ENCODE measurements at places on chromosomes 1 and 21. TPM values are rescaled to one million over a fixed set of nuclear protein-coding genes. Genes with fewer than 3 reads are reported as not detected.

Gene PCAT6
- total RNA-seq, result not detected

Gene SYT14
- total RNA-seq, result not detected

Gene OLIG2
- not detected for total RNA-seq

Gene TGFBR3
- total RNA-seq, result 225 TPM

Gene ARHGEF16
- not detected for total RNA-seq

DNA sequence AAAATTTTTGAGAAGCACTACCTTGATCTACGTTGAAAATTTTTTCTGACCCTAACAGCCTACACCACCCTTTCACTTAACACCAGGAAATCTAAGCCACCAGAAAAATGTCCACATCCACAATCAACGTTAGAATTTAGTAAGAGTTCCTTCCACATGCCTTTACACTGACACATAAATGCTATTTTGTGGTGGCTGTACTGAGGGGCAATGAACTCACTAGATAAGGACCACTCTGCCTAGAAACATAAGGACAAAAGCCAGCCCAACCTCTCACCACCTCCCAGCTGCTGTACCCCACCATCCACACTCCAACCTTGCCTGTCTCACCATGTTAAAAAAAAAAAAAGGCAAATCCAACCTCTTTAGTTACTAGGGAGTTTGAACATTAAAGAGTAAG lies 29.8 kb downstream of the PARP1 start:
- DNase-seq, result no peak

DNA sequence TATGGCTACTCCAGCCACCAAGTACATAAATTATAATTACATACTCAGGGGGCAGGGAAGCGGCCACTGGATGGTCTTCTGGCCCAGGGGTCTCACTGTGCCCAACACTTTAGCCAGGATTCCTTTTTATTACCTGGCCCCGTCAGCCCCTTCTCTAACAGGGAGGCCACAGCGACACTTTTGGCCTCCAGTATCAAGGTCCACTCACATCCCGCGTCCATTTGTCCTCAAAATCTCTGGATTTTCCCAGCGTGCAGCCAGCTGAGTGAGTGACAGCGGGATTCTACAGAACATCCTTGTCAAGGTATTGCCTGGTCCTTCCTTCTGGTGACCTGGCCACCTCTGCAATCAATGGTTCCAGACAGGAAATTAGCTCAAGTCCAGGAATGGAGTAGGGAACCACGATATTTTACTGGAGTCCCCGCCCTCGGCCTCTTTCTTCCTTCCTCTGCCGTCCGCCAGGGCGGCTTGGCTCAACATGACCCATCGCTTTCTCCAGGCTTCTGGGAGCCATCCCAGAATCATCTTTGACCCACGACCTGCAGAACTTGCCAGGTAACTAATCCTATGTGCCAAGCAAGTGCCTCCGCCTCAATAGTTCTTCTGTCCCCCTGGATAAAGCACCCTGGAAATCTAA lies 2.7 kb upstream of the COL6A2 start:
- no peak for DNase-seq

GRCh38 chr1:84367219-84367618 lies 31.1 kb upstream of the DNASE2B start:
- no peak for DNase-seq

- no peak for DNase-seq
Measured at GRCh38 chr1:77888081-77888780, at the start of gene NEXN. TSS of gene NEXN (plus strand) at chr1:77888624. CDS start at chr1:77916107, 27,483 bp downstream.

GRCh38 chr21:36792505-36792967 lies 93.6 kb downstream of the SIM2 start:
- DNase-seq, result no peak

DNA sequence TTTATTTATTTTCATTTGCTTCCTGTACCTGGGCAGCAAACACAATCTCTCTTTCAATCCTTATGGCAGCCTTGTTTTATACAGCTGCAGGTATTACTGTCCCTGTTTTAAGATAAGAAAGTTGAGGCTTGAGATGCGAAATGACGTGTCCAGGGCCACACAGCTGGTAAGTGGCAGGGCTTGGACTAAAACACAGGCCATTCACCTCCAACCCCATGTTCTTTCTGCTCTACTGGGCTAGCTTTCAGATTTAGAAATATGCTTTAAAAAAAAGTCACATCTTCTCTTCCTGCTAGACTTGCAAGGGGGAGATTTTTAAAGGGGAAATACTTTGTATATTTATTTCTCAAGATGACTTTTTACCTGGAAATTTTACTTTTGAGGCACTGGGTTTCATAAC lies 62.8 kb downstream of the CNST start:
- DNase-seq, result no peak

GRCh38 chr1:181083842-181084605 lies 4.5 kb upstream of the IER5 start:
- DNase-seq, result peak; percentile 84

DNA sequence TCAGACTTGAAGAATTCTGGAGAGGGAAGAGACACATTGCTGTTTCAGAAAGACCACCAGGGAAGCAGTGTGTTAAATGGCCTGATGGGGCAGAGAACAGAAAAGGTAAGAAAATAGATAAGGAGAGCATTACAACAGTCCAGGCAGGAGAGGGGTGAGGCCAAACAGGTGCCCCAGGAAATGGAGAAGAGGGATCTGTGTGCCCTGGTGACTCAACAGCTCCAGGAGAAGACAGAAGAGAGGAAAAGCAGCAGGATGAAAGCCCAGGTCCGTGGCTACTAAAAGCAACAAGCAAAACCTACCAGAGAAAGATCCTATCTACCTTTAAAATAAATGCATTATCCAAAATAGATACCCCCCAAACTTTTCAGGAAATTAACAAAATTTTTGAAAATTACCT lies 9.2 kb downstream of the TP53BP2 start:
- DNase-seq, result no peak

DNA sequence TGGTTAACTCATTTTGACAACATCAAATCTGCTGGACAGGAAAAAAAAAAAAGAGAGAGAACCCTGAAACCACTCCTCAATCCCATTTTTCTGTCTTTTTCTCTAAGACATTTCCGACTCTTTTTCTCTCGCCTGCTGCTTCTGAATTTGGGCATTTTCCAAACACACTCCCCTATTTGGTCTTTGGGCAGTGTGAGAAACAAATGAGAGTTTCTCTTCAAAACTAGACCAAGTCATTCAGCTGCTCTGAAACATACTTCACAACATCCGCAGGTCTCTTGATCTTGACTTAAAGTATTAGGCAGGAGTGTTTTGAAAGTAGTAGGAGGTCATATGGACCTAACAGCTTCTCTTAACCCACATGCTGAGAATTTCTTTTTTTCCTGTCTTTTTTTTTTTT lies 364.8 kb upstream of the ESRRG start:
- no peak for DNase-seq

GRCh38 chr1:201749059-201749690 lies 79.8 kb upstream of the IPO9 start:
- DNase-seq, result no peak

GRCh38 chr1:186143481-186143880 lies 231.6 kb downstream of the TPR start:
- no peak for DNase-seq

GRCh38 chr1:208423526-208423925 lies 179.3 kb upstream of the PLXNA2 start:
- DNase-seq, result no peak

DNA sequence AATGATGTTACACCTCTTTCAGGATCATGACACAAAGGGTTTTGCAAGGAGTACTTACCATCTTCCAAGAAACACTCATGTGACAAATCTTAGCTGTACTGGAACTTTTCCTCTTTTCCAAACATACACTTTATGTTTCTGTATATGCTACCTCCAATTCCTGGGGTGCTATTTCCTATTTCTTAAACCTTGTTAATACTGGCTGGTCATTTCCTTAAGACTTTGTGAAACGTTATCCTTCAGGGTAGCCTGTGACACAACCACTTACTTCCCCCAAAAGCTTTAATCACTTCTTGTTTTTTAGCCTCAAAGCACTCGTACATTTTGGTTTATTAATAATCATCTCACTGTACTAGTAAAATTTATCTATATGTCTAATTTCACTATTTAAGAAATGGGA lies 39.4 kb downstream of the OR10Z1 start:
- DNase-seq, result no peak

GRCh38 chr1:104196136-104196535 lies 446.4 kb downstream of the AMY1C start:
- no peak for DNase-seq

DNA sequence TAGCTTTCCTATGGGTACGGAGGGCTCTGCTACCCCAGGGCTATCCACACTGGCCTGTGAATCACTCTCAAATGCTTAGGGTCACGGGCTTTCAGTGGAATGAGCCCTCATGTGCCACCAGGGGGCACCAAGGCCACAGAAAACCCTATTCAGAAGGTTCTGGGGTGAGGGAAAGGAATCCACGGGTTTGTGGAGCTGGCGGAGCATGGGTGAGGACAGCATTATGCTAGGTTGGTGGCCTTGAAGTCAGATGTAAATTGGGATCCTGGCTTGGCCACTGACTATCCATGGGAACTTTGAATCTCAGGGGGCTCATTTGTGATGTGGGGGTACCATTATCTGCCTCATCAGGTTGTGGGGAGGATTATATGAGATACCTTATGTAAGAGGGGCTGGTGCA lies 5.1 kb upstream of the LAMTOR5 start:
- peak; percentile 78 for DNase-seq

DNA sequence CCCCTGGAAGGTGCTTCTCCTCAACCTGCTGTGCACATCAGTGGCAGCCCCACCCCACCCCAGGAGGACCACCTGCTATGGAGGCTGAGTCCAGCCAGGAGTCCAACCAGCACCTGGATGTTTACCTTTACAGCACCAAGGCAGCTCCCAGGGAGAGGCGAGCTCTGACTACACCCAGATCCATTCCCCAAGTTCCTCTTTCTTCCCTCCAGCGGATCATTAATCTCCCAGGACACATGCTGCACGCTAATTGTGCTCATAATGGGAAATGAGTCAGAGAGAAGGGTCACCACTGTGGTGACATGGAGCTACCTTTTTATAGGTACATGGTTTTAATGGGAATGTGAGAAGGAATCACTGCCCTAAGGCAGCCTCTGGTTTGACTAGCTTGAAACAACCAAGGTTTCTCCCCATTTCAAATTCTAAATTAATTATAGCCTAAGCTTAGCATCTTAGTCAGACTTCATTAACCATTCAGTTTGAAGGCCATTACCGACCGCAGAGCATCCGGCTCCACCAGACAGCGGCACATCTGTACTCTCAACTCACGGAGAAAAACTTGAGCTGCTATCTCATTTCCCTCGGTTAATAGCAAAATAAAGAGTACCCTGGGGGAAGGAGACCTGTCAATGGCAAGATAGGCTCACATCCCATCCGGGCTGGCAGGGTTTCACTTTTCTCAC lies 173.1 kb upstream of the GALNT2 start:
- DNase-seq, result no peak

DNA sequence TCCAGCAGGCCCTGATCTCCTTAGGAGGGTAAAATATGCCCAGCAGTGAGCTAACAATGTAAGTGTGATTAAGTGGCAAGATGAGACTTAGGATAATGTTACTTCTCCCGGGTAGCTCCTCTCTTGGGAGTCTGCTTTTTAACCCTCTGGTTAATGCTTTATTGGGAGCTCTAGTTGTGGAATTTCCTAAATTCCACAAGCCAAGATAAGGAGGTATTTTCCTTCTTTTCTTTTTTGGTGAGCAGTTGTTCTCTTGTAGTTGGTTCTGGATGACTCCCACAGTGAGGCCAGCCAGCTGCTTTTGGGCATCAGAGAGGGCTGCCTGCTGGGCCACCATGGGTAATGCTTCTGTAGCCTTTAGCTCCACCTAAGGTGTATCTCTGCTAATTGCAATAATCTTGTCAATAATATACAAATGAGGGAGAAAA lies 19.3 kb downstream of the C1orf52 start:
- peak; percentile 47 for DNase-seq

DNA sequence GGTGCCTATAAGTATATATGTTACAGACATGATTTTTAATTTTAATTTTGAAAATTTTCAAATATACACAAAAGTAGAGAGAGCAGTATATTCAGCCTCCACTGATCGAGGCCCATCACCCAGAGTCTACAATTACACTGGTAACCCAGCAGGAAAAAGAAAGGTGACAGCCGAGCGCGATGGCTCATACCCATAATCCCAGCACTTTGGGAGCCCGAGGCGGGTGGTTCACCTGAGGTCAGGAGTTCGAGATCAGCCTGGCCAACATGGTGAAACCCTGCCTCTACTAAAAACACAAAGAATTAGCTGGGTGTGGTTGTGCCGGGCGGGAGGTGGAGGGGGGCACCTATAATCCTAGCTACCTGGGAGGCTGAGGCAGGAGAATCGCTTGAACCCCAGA lies 1.4 kb downstream of the YBEY start:
- DNase-seq, result no peak

DNA sequence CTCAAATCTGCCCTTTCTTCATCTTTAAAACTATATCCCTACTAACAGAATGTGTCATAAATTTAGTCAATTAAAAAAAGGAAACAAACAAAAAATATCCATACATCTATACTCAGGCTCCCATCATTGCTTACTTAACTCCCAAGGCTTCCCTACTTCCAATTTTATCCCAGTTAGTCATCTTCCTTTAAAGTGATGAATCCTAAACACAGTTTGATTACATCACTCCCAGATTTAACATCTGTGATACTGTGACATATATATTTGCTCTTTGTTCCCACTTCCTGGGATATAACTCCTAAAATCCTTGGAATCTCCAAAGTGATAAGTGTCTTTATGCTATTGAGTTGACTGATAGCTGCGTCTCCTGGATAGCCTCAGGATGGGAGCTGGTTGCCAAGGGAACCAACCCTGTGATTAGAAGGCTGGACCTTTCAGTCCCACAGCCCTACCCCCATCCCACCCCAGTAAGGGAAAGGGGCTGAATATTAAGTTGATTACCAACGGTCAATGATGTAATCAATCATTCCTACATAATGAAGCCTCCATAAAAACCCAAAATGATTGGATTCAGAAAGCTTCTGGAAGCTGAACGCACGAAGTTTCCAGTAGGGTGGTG lies 21.6 kb downstream of the GLMN start:
- no peak for DNase-seq

DNA sequence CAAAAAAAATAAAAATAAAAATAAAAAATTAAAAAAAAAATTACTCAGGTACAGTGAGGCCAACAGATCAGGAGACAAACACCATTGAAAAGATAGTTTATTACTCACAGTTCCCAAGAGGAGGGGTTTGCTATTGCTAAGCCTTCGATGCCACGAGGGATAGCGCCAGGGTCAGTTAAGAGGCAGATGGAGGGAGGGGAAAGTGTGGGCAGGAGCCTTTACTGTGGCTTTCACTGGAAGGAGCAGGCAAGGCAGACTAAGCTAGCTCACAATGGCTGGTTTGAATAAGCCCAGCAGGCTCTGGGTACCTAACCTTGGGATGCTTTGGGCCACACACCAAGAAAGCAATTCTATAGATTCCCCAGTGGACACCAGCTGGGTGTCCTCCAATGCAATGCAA lies 12.7 kb upstream of the RNF187 start:
- no peak for DNase-seq

GRCh38 chr1:226545836-226546596 lies 2.5 kb upstream of the STUM start:
- DNase-seq, result no peak

GRCh38 chr21:45719177-45719802 lies 75.8 kb downstream of the PCBP3 start:
- no peak for DNase-seq

GRCh38 chr1:246005067-246005466 lies 502.0 kb downstream of the SMYD3 start:
- DNase-seq, result no peak

GRCh38 chr1:67700692-67701410 lies 15.8 kb downstream of the GADD45A start:
- no peak for DNase-seq
